Amygdala (tissue), 56 donors: ENCODE measurements at places on chromosomes 5 and 9.

DNA sequence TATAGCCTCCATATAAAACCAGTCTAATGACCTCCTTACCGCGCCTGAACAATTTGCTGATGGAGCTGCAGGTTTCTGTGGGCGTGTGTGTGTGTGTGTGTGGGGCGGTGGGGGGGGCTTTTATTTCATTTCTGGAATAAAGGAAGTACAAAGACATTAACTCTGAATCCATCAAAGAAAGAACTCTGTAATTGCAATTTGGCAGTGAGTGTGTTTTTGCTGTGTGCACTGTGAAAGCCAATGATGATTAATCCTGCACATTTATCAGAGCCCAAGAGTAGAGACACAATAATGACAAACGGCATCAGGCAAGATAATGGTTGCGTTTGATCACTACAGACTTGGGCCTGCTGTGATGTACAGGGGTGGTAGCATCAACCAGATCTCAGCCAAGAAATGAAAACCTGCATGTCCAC is 29.3 kb upstream of the NDFIP1 start:
- no peak for DNase-seq

- no peak for DNase-seq
These were observed 18.1 kb upstream of the SCAI start for GRCh38 chr9:125161284-125161918.

GRCh38 chr5:135950611-135951010 is 4.2 kb downstream of the LECT2 start:
- DNase-seq: no peak

DNA sequence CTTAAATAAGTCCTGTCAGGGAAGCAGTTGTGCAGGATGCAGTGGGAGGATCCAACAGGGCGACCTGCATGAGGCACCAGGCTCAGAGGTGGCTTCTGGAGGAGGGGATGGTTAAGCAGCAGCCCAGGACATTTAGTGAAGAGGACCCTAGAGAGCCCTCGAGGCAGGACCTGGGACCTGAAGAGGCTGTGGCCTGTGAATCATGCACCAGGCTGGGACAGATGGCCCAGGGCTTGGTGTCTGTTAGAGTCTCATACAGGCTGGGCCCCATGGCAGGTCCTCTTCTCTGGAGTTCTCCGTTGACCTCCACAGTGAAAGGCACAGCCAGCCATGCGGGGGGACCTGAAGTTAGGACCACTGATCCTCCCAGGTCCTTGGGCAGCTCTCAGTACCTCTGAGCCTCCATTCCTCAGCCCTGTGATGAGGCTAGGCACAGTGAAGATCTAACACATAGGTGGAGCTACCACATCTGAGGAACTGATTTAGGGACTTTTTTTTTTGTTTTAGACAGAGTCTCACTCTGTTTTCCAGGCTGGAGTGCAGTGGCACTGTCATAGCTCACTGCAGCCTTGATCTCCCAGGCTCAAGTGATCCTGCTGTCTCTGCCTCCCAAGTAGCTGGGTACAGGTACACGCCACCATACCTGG is 60.8 kb upstream of the GARNL3 start:
- no peak for DNase-seq

DNA sequence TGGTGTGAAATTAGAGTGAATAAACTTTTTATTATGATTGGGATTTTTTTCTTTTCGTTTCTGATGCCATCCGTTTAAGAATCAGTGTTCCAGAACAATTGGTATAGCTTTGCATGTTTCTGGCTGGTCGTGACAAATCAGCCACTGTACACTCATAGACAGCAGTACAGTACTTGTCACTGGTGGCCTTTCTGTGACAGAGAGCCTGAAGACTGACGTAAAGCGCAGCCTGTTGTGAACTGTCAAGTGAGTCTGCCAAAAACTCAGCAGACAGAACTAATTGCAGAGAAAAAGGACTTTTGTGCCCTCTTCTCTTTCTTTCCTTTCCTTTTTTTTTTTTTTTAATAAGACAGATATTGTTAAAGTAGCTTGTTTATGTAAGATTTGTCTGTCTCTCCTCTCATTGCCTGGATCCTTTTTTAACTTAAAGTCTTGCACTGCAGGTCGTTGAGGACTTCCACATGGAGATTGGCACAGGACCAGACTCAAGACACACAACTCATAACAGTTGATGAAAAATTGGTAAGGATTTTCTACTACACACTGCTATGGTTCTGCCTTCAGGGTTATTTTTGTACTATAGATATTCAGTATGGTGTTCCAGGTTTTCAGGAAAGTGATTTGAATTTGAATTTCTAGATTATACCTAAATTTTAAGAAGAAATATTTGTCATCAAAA is 42.7 kb downstream of the NDUFS4 start:
- no peak for DNase-seq
